Renal cortical epithelial cell (primary cell): ENCODE measurements at places on chromosomes 11 and 22. TPM values are rescaled to one million over a fixed set of nuclear protein-coding genes. Genes with fewer than 3 reads are reported as not detected.

Gene PKP3
- total RNA-seq: 1.7 and 13.7 TPM in 2 replicates

Gene MMP12
- 0.80 TPM in 1 of 2 replicates, not detected in the other for total RNA-seq

Gene NXPE4
- not detected in 2 replicates for total RNA-seq

Gene SART1
- total RNA-seq: 10.8 and 43.3 TPM in 2 replicates

Gene ENTHD1
- total RNA-seq: not detected in 2 replicates

Gene MS4A6A
- not detected in 2 replicates for total RNA-seq

Gene SF3B2
- 122 and 141 TPM in 2 replicates for total RNA-seq

DNA sequence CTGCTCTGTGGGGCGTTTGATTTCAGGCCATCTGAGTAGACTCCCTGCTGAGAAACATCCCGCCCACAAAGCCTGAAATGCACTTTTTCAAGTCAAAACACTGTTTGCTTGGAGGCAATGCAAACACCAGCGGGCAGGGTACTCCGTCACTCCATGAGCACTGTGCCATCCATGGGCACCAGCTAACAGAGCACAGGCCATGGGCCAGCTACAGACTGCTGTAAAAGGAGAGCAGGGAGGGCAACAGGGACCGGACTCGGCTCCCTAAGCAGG is 16.6 kb upstream of the EFCAB6 start:
- no peak for DNase-seq

DNA sequence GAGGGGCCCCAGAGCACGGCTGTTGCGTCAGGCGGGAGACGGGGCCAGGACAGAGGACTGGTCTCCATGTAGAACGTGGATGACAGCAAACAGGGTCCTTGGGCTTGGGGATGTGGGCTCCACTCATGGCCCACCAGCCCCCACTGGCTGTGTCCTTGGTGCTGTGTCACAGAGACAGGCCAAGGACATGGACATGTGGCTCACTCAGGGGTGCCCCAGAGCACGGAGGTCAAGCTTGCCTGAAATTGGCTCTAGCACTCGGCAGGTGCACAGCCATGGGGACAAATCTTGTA is 14.4 kb downstream of the FADS2 start:
- DNase-seq: no peak

DNA sequence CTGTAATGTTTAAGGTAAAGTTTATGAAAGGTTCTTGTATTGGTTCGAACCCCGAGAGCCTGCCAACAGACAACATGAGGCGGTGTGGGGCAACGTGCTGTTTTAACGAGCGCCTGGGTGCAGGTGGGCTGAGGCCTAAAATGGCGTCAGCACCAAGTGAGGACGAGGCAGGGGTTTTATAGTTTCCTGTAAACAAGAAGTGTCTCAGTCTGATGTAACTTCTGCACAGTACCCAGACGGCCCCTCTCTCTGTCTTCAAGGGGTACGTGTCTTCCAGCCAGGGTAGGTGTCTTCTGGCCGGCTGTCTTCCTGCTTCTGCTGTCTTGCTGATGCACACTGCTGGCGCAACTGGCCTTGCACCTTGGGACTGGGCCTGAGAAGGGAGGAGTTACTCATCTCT is 2.7 kb downstream of the PPFIBP2 start:
- no peak for DNase-seq

- peak; percentile 42 for DNase-seq
Observed at GRCh38 chr11:406796-407650, 7.8 kb downstream of the SIGIRR start.

DNA sequence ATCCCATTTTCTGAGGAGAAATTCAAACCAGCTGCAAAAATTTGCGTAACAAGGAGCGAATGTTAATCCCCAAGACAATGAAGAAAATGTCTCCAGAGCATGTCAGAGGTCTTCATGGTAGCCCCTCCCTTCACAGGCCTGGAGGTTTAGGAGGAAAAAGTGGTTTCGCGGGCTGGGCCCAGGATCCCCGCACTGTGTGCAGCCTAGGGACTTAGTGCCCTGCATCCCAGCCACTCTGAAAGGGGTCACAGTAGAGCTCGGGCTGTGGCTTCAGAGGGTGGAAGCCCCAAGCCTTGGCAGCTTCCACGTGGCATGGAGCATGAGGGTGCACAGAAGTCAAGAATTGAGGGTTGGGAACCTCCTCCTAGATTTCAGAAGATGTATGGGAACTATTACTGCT is 87.4 kb downstream of the BRD1 start:
- no peak for DNase-seq

DNA sequence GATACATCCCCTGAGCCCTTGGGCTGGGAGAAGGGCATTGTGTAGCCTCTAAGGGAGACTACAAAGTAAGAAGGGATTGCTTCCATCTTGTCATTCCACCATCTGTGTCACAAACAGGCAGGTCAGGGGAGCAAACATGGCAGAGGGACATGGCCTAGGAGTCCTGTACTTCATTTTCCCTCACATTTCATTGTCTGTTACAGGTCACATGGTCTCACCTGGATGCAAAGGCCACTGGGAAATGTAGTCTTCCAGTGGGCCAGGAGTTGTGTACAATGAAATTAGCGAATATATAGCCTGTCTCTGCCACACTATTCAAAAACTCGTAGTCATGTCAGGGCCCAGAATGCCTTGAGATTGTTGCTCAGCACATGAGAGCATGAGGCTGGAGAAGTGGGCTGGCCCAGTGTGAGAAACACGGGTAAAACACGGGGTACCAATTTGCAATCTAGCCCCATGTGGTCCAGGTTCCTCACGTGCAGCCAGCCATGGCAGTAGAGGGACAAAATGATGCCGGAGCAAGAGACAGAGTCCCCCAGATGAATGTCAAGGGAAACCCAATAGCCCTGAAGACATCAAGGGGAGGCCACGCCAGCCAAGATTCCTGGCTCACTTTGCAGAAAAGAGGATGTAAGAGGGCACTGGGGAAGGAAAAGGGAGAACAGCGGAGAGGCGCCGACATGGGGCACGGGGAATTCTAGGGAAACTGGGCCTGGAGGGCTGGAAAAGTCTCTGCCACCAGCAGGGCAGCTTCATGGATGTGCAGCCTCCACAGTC is 47.7 kb upstream of the EMID1 start:
- DNase-seq: no peak

- DNase-seq: no peak
Observed at GRCh38 chr11:30775233-30775522, 189.0 kb upstream of the MPPED2 start.

GRCh38 chr22:34804604-34805003 is 261.4 kb upstream of the ISX start:
- DNase-seq: peak; percentile 38

DNA sequence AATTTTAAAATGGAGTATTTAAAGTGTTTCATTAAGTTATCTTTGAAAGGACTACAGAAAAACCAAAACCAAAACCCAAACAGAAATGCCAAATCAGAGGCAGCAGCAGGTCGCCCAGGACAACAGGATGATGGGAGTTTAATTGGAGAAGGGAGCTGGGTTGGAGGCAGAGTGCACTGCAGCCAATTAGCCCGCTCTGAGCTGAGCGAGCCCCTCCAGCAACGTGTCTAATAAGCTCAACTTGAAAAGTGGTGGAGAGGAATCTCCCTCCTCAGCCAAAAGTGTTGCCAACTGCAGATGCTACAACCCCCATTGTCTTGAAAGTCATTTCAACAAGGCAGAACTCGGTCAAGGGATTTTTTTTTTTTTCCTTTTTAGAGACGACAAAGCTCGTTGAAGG is 323.9 kb downstream of the CADM1 start:
- DNase-seq: no peak

DNA sequence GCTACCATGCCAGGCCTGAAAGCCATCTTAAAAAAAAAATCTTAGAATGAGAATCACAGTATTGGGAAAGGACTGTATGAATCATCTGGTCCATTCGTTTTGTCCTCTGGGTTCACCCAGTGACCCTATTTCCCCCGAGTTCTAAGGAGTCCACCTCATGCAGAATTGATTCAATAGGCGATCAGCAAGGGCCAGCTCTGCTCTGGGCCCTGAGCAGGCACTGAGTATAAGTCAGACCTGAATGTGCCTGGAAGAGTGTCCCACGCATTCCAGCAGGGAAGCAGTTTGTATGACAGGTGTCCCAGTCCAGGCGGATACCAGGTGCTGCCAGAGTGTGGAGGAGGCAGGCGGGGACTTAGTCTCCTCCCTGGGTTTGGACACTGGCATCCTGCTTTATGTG is 883 bp upstream of the HMOX1 start:
- peak; percentile 78 for DNase-seq

DNA sequence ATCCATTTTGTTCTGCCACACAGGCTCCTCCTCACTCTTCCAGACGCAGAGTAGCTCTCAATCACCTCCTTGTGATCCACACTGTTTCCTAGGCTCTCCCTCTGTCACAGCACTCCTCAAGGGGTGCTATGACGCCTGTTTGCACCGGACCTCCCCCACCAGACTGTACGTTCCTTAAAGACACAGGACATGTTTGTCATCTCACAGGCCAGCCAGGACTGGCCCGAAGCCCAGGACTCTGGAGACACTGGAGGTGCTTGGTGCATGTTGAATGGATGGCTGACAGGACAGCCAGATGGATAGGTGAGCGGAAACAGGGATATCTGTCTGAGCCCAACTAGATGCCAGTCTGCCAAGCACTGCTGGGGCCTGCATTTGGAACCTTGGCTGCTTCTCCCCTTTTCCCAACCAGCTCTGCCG is 13.6 kb downstream of the PLA2G6 start:
- no peak for DNase-seq

DNA sequence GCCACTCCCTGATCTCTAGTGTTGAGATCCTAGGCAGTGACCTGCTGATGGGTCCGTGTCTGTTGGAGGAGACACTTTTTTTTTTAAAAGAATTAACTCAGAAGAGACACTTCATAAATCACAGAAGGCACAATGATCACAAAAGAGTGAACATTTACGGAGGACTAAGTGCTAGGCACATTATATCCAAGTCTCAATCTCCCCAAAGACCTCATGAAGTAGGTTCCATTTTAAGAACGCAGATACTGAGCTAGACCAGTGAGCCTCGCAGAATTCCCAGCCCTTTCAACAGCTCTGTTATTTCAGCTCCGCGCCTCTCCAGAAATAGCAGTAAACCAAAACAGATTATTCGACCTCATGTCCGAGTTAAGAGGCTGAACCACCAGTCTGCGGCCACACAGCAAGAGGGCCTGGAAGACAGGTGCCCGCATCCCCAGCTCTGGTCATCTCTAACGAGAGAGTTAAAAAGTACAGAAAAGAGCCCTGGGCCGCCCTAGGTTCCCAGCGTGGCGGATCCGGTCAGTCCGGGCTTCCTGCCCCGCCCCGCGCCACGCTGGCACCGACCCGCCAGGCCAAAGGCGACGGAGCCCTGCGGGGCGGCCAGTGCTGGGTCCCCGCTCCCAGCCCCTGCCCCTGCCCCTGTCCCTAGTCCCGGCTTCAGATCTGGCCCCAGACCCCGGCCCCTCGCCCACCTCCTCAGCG is 612 bp downstream of the XBP1 start:
- DNase-seq: peak; percentile 39

DNA sequence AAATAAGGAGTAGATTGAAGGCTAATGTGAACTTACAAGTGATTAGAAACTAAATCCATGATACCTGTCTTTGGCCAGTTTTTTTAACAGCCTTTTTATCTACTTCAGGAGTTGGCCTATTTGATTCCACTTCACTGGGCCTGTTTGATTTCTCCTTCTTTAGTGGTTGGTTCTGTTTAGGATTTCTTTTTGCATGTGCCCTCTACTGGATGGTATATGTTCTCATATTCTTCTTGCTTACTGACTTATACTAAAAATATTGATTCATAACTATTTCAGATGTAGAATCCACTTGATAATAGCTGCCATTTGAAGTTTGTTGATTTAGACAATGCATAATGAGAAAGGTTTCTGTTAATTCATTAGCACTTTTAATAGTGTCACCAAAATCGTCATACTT is 53.9 kb downstream of the USP47 start:
- peak; percentile 25 for DNase-seq

GRCh38 chr11:15655552-15655951 is 540.8 kb downstream of the INSC start:
- DNase-seq: no peak

DNA sequence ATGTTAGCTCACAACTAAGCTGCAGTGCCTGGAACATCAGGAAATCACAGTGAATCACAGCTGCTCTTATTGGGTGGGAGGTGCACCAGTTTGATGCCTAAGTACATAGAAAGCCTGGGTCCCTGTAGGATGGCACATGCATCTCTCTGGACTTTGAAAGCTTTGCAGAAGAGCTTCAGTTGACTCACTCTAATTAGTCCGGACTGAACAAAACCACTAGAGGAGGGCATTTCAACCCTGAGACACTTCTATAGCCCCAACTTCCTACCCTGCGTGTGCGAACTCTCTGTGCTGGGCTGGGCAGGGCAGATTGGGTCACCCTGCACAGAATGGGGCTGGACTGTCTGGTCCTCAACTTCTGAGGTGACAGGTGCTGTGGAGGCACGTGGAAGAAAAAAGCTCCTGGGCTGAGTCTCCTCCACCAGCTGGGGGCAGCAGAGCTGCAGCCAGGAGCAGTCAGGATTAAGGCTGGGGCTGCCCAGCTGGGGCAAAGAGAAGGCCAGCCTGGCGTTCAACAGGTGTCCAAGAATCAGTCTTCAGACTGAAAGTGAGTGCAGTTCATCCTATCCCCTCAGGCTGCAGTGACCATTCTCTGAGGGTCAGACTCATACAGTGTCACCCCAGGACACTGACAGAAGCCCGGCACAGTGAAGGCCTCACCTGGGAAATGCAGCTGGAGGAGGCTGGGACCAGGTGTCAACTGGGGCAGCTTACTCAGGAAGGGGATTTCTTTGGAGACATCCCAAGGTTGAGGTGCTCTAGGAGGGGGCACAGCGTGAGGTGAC is 22.1 kb downstream of the GGTLC2 start:
- peak; percentile 42 for DNase-seq

DNA sequence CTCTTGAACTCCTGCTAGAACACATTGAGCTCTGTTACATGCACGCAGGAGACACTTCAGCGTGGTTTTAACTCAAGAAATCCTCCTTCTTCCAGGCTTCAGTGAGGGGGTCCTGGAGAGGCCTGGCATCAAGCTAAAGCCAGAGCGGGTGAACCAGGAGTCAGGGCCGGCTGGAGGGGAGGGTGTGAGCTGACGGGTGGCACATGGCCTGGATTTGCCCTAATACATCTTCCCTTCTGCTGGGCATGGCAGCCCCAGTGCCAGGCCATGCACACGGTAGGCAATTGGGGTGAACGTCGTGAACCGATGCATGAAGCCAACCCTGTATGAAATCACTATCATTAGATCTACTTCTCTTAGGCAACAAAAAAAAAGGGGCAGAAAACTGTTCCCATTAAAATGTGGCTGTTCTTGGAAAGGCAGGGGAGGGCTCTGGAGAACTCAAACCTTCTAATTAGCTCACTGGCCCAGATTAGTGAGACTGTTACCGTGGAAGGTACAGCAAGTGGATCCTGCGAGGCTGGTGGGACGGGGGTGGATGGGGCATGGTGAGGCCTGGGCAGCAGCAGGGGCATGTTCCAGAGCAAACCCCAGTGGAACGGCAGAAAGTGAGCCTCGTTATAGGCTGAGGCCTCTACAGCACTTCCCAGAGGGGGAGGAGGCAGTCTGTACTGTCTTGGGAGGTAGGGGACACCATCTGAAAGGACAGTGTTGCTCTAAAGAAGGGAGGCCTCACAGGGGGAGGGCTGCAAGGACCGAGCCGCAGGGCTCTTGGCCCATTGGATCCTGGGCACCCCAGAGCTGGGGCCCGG is 10.6 kb downstream of the IFT27 start:
- DNase-seq: no peak

DNA sequence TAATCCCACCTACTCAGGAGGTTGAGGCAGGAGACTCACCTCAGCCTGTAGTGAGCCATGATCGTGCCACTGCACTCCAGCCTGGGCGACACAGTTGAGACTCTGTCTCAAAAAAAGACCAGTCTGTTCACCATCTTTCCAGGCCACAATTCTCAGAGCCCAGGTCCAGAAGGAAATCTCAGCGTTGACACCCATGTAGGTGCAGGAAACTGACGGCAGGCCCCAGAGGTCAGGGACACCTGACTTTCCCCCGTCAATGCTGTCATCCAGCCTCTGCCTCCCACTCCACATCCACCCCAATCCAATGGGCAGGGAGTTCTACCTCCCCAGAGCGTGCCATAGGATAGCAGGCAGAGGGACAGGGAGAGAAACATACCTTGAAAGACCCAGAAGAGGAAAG is 5.9 kb upstream of the GRK2 start:
- no peak for DNase-seq
